Stimulated activated CD8-positive, alpha-beta memory T cell treated with anti-CD3 and anti-CD28 coated beads, Interleukin-4, amount 100 ng/mL, for 1 hour (primary cell): ENCODE measurements at places on chromosomes 2 and 18.

GRCh38 chr2:11987151-11987550 is 240.7 kb downstream of the LPIN1 start:
- DNase-seq, result no peak

DNA sequence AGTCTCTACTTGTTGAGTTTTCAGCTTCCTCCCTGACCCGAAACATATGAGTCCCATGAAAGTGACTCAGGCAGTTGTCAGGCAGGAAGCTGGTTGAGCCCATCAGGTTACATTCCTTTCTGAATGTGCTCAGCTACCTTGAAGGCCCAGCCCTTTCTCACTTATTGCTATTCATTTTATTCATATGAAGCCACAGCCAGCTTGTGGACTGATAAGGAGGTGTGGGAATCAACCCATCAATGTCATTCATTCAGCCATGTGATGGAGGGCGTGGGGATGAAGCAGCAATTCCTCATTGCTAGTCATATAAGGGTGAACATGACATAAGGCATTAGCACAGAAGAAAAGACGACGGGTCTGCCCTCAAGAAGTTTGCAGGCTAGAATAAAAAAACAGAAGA is 5.3 kb upstream of the VPS4B start:
- DNase-seq, result no peak

DNA sequence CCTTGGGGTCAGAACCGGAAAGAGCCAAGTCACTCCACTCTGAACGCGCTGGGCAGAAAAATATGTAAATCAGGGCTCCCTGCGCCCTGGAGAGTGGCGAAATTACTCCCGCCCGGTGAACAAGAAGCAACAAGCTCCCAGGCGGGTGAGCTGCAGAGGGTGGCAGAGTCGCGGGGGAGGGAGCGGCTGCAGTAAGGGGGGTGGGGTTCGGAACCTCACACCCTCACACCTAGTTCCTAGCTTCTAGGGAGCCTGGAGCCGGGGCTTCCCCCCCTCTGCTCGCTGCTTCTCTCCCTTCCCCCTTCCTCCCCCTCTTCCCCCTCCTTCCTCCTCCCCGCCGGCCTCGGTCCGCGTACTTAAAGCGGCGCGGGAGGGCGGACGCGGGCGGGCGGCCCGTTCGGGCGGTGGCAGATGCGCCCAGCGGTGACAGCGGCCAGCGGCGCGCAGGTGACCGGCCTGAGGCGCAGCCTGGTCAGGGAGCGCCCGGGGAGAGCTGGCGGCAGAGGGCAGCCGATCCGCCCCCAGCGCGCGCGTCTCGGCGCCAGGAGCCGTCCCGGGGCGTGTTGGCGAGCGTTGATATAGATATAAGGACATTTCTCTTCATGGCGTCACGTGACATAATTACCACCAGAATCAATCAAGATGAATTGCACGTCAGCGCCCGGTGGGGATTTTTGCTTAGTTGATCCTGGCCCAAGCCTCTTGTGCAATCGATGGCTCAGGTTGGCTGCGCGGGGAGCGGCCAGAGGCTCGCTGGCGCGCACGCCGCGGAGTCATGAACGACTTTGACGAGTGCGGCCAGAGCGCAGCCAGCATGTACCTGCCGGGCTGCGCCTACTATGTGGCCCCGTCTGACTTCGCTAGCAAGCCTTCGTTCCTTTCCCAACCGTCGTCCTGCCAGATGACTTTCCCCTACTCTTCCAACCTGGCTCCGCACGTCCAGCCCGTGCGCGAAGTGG is at the start of gene HOXD11:
Gene HOXD11, plus strand, starts transcription at position 700 of the 959 bp plus-strand sequence. Its CDS starts 76 bp downstream, at position 776.
- no peak for DNase-seq

- peak; percentile 12 for DNase-seq
These were observed 29.6 kb downstream of the MCEE start for GRCh38 chr2:71100195-71100964.

GRCh38 chr2:109685453-109685852 is 71.3 kb downstream of the SOWAHC start:
- DNase-seq, result no peak

DNA sequence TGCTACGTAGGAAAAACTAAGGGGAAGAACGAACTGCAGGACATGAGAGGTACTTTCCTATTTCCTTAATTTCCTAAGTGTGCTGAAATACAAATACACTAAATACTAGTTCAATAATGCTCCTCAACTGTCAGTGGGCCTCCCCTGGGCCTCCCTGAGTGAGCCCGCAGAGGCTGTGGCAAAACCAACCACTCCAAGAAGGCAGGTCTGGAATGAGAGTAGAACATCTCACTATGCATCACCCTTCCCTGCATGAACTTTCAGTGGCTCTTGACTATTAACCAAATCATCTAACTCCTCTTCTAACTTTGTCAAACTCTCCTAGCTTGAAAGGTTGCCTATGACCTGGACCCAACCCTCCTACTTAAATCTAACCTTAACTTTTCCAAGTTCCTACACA is 84.6 kb downstream of the THADA start:
- DNase-seq, result no peak

DNA sequence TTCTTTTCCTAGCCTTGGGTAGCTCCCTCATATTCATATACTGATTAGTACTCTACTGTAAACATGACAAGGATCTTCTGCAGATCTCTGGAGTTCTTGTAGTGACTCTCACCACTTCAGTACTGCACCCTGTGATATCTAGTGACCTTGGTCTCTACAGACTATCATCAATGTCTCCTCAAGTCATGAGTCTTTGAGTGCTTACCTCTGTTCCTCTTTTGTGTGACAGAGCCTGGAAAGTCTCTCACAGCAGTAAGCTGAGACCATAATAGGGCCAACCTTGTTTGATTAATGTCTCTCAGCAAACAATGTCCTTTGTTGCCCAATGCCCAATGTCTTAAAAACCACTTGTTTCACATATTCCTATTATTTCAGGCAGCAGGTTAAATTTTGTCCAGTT is 34.2 kb upstream of the BAZ2B start:
- no peak for DNase-seq

- no peak for DNase-seq
These were observed 141.7 kb downstream of the DIS3L2 start for GRCh38 chr2:232103140-232103737.

DNA sequence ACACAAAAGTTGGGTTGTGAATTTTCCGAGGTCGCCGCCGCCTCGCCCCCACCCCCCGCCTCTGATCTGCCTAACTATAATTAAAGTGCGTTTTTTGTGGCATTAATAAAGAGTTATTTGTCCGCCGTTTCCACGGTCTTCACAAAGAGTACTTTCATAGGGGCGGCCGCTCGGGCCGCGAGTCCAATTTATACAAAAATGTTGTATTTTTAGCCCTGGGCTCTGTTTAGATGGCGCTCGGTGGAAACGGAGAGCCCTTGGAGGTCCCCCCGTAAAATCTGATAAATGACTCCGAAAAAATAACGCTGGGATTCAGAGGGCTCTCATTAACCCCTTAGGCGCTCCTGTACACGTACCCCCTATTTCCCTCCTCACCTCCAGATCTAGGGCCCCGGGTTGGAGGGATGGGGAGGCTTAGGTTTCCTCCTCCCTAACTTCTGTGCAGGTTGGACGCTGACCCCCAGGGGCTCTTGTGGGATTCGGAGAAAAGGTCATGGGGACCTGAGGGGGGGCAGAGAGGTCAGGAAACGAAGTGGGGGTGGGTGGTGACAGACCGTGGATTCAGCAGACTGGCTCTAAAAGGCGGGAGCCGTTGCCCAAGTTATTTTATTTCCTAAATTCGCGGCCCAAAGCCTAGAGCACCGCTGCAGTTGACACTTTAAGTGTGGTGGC is 1.9 kb downstream of the CYP26B1 start:
- DNase-seq, result no peak

- DNase-seq, result no peak
These were observed 186.3 kb downstream of the TCF4 start for GRCh38 chr18:55401638-55402191.

GRCh38 chr2:141264848-141265247 is 866.0 kb downstream of the LRP1B start:
- no peak for DNase-seq

DNA sequence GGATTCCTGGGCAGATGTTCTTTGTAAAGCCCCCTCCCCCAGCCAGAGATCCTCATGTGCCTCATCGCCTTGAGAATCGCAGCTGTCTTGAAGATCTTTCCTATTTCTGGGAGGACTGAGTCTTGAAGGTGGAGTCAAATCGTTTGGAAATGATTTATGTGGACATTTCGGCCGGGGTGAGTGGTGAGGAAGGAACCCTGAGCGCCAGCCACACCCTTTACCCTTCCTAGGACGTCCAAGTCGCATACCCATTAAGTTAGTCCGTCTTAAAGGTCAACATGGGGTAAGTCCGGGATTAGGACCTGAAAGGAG is 84.9 kb upstream of the ZCCHC2 start:
- DNase-seq, result no peak

GRCh38 chr2:143901185-143901842 is 618.6 kb downstream of the ZEB2 start:
- no peak for DNase-seq
